ENCODE measurements at places on chromosomes 5 and 9.

GRCh38 chr9:37283730-37284325 is 138.7 kb upstream of the GRHPR start:
- no peak for DNase-seq

GRCh38 chr9:106619211-106619610 is 243.8 kb upstream of the ZNF462 start:
- no peak for DNase-seq

DNA sequence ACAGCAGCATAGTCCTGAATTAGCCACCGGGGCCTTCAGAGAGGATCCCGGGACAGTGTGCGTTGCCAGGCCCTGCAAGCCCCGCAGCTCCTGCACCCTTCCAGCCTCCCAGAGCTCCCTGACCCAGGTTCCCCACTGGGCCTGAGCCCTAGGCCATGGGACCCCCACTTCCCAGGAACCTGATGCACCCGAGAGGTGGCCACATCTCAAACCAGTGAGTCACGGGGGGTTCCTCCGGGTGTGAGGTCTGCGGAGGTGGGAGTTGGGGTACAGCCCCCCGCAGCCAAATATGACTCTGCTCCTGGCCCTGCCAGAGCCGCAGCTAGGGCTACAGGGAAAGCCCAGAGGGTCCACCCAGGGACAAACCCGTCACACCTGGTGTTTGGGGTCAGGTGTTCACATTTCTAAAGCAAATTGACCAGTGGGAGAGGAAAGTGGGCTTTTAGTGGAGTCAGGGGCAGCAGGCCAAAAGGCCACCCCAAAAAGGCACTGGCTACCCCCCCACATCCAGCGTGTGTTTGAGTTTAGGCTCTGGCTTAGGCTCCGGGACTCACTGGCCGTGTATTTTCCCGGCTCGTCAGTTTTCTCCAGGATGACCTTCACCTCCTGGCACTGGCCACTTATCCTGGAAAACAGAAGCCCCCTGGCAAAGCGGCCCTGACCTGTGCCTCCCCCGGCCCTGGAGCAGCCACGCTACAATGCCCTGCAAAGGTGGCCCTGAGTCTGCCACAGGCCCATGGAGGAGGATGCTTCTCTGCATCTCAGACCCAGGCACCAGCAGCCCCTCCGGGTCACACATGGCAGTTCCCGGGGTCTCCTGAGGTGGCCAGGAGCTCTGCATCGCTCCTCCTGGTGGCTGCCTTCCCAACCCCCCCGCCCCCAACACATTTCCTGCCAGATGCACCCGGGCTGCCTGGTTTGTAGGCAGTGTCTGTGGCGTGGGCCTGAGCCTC is 17.4 kb upstream of the OBP2B start:
- DNase-seq: no peak

DNA sequence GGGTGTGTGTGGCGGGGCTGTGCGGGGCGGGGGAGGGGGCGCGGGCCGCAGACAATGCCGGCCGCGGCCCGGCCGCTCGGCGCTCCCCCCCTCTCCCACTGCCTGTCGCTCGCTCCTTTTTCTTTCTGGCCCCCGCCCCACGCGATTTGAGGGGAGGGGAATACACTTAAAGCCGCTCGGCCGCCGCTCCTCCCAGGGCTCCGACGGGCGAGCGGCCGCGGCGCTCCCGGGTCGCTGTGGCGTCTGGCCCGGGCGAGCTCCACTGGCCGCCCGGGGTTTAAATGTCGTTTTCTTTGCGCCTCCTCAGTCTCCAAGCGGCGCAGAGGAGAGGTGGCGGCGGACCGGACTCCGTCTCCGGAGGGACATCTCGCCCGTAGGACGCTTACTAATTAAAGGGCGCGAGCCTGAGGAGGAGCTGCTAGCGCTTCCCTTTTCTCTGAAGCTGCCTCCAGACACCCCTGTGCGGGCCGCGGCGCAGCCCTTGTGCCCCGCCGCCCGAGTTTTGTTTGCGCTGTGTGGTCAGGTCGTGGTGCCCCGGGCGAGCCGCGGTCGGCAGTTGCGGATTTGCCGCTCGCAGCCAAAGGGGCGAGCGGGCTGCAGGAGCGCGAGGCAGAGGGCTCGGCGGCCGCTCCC is 1.4 kb downstream of the ZSWIM6 start:
- DNase-seq: no peak

DNA sequence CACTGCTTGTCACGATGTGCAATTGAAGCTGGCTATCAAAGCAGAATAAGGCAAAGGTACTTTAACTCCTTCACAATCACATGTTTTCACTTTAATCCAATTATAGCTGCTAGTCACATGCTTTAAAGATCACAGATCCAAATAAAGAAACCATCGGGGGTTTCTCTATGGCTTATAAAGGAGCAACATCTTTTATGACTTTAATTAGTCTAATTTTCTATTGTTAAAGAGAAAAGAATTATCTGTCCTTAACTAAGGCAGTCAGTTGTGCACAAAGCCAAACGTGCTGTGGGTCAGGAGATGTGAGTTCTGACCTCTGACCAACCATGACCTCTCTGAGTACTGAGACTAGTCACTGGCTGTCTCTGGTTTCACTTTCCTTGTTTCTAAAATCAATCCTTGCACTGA is 561.1 kb downstream of the RAB3C start:
- DNase-seq: no peak

- no peak for DNase-seq
Observed at GRCh38 chr5:2670940-2671339, 80.5 kb downstream of the IRX2 start.

DNA sequence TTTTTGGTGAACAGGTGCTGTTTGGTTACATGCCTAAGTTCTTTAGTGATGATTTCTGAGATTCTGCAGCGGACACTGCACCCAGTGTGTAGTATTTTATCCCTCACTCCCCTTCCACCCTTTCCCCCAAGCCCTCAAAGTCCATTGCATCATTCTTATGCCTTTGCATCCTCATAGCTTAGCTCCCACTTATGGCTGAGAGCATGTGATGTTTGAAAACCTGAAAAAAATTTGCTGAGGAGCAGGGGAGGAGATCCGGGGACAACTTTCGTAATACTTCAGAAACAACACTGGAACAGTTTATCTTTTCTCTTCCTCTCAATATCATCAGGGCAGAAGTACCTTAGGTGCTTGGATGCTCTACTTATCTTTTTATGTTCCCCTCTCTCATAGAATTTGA is 226.4 kb downstream of the ADAMTS6 start:
- DNase-seq: no peak

DNA sequence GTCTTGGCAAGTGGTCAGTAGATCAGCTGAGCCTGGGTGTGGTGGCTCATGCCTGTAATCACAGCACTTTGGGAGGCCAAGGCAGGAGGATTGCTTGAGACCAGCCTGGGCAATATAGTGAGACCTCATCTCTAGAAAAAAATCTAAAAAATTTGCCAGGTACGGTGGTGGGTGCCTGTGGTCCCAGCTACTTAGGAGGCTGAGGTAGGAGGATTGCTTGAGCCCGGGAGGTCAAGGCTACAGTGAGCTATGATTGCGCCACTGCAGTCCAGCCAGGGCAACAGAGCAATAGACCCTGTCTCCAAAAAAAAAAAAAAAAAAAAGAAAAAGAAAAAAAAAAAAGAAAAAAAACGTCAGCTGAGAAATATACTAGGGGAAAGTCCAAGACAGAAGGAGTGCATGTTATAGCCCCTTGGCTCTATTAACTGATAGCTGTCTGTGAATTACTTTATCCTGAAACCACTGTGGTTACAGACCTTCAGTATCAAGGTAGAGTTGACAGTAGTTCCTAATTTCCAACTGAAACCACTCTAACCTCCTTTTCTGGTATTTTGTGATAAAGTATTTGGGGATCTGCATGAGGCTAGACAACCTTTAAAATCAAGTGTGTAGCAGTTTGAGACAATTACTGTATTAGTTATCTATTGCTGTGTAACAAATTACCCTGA is 2.3 kb upstream of the INIP start:
- no peak for DNase-seq

Measured in NCI-H446 (cell line).